ENCODE measurements at places on chromosomes 7 and 10.
A peak's percentile ranks its signal among the peaks of the same experiment; 100 is the strongest.

DNA sequence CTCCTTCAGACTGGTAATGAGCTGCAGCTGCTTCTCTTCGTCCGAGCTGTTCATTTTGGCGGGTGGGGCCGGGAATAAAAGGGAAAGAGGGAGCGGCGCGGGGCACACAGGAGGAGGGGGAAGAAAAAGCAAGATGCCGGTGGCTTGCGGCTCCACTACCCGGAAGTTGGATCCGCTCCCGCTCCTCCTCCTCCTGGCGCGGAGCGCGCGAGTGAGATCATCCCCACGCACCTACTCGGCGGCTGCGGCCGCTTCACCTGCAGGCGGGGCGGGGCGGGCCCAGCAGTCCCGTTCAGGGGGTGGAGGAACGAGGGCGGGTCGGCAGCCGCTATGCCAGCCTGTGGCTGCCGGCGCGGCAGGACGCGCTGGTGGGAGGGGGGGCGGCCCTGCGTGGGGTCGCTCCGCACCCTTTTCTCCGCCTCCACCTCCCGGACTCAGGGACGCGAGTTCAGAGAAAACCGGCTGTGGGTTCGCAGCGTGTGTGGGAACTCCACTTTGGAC is at the start of gene SHTN1:
SHTN1 (minus strand) TSS at position 162 of the 501 bp plus-strand sequence; CDS start at position 54, 108 bp downstream.
- peak; percentile 67 for DNase-seq

- DNase-seq: no peak
Observed at GRCh38 chr7:94188350-94188749, 184.2 kb upstream of the BET1 start.

GRCh38 chr10:123521076-123521475 is 145.1 kb upstream of the GPR26 start:
- no peak for DNase-seq

- DNase-seq: peak; percentile 5
Observed at GRCh38 chr7:9600974-9601373, 1167.6 kb downstream of the NXPH1 start.

DNA sequence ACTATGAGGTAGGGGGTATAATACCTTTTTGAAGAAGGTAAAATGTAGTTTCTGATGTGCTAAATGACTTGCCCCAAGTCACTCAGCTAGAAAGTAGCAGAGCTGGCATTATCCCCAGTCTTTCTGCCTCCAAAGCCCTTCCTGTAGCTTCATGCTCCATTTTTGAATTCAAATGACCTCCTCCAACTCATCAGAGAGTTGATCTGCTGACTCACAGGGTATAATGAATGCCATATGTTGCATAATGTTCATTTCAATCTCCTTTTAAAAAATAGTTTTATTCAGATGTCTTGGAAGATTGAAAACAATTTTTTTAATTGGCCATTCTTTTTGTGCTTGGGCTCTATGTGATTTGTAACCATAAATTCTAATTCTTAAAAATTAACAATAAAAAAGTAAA is 272.8 kb upstream of the IMMP2L start:
- DNase-seq: no peak

DNA sequence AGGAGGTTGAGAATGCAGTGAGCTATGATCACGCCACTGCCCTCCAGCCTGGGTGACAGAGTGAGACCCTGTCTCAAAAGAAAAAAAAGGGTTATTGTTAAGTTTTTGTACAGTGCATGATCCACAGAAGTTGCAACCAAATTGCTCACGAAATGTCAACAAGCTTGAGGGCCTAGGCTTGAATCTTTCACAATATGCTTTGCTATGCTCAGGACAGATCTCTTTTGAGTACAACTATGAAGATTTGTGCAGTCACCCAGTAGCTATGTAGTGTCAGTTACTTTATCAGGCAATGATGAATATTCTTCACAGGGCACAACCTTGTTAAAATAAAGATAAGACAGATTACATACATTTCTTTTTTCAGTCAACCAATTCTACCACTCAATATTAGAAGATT is 109.2 kb downstream of the PRTFDC1 start:
- no peak for DNase-seq

GRCh38 chr7:74379938-74380337 is 73.8 kb upstream of the GTF2IRD1 start:
- DNase-seq: no peak

DNA sequence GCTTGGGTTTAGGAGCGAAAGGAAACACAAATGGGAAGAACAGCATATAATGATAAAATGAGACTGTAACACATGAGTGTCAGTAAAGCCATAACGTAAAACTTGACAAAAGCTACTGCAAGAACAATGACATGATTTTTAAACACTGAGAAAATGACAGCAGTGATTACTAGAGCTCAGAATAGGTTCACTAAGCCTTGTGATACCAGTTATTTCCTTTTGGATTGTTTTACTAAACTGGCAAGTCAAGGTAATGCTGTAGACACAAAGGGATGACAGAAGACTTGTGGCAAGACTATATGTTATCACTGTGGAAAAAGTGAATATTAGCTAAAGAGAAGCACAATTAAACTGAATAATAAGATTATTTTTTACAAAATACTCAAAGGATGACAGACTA is 12.7 kb downstream of the NCOA4 start:
- DNase-seq: no peak

DNA sequence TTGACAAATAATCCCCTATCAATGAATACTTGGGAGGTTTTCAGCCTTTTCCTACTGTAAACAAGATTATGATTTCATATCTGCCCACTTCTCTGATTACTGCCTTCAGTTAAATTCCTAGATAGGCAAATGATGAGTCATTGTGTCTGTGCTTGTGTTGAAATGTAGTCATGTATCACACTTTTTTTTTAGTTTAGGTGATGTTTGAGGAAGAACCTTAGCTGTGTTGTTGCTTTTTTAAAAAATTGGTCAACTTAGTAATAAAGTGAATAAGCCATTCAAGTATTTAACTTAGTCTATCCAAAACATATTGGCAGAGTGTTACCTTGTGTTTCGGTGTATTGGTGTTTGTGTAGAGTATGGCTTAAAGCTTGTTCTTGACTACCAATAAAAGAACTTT is 60.0 kb downstream of the WAC start:
- DNase-seq: peak; percentile 74

DNA sequence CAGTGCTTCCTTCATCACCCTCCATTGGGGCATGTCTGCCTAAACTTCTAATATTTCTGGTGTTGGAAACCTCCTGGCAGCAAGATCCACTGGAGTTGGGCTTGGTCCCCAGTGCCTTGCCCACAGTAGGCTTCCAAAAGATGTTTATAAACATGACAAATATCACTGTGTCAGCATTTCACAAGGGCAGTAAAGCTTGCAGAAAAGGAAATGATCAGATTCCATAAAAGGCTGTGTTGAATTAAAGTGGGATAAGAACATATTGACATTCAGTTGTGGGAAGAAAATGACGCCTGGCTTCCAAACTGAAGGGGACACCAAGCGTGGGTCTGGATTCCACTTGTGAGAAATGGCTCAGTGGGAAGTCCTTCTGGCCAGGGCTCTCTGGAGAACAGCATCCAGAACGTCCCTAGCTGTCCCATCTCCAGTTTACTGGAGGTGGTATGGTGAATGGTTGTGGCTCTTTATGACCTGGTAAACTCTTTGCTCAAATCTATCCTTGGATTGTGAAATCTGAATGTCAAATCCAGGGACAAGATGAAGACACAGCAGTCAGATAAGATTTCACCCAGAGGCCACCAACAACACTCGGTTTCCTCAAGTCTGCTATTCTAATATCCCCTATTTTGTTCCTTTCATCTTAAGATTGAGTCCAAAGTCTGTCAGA is 287.2 kb downstream of the TNS3 start:
- no peak for DNase-seq

DNA sequence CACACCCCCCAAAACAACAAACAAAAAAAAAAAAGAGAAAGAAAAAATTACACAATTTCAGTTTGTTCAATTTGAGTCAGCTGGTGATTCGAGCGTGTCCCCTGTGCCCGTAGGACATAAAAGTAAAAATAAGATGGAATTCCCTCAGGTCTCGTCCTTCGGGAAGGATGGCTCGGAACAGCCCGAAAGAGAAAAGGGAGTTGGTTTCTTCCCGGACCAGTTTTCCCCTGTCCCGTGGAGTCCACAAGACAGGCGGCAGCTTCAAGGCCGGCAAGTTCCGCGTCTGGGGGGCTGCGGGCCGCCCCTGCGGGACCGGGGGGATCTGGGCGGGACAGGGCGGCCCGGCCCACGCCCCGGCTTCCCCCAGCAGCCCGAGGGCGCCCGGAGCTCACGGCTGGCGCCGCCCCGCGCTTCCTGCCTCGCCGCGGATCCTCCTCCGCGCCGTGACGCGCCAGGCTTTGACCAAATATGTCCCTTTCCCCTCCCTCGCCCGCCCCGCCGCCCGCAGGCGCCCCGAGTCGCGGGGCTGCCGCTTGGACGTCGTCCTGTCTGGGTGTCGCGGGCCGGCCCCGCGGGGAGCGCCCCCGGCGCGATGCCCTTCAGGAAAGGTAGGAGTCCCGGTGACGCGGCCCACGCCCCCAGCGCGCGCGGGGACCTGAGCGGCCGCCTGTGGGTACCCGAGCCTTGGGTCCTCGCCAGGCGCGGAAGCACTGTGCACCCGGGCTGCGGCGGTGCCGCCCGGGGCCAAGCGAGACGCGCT is 55.8 kb downstream of the RBM17 start:
- DNase-seq: peak; percentile 88

- peak; percentile 87 for DNase-seq
Observed at GRCh38 chr10:44902941-44903545, 8.1 kb upstream of the TMEM72 start.

GRCh38 chr7:45132708-45133320 is 21.3 kb upstream of the TBRG4 start:
- DNase-seq: no peak

DNA sequence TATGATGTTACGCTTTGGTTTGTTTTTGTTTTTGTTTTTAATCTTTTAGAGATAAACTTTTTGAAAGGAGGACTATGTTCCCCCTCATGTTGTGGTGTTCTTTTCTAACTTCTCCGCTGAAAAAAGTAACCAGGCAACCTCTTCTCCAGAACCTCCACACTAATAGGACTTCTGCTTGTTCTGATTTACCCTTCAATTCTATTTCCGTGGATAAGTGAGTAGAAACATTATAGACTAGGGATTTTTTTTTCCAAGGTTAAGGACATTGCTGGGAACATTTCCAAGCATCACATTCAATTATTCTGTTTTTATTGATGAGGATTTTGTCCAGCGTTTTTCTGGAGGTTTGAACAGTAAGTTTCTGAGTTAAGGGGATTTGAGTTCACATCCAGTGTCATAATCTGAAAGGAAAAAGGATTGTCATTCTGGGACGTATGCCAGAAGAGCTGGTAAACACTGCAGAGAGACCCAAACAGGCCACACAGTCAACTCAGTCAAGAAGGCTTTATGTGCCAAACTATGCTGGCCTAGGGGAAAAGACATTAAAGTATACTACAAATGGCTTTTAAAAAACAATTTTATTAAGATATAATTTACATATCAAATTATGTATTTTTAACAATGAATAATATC is 28.3 kb upstream of the RALA start:
- peak; percentile 63 for DNase-seq

DNA sequence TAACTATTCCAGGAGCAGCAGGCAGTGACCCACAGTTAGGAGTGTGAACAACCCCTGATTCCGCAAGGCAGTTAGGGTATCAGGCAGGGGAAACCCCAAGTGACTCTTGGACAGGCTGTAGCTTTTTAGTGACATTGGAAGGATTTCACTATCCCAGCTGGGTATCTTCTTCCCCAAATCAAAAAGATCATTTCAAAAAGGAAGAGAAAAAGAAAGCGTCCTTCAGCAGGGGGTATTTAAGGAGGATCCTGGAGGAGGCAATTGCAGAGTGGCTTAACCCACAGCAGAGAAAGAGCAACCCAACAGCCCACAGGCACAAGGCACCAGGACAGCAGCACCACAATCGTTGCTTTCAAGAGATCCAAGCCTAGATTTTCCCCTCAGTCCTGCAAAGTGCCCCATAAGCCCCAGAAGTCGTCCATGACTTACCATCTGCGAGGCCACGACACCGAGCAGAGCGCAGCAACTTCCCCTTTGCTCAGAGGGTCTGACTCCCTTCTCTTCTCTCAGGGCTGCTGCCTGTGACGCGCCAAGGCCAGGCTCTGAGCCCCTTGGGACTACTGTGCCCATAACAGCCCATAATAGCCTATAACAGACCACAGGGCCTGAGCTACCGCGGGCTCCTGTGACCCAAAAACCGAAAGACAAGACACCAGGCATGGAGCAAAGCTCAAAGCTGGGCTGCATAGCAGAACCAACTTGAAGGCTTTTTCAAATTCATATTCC is 19.8 kb downstream of the PIK3AP1 start:
- no peak for DNase-seq

DNA sequence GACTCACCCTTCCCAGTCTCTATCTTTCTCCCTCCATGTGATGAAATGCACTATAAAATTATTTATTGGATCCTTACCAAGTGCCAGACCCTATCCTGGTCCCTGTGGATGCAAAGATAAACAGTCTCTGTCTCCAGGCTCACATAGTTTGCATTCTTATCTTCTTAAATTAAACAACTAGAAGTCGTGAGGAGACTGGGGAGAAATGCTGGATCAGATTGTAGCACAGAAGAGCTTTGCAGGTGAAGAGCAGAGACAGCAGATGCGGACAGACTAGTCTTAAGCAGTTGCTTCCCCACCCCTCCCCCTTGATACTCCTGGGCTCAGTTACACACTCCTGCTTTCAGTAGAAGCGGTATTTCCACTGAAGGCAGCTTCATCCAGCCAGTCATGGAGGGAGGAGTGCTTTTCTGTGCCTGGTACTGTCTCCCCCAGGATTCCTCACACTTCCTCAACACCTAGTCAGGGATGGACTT is 20.8 kb upstream of the CDK1 start:
- peak; percentile 40 for DNase-seq

DNA sequence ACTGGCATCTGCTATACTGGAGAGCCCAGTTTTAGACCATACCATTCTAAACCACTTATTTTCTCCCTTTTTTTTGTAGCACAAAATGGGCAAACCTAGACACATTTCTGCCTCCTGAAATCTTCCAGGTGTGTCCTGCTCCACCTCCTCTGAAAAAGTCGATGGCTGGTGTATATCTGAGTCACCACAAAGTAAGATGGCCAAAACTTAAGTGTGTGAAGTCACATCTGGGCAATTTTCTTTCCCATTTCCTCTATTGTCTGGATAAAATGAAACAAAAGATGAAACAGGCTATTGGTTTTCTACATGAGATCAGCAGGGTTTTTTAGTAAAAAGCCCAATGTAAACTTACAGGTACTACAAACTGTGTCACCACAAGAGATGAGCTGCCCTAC is 65.5 kb downstream of the OSBPL3 start:
- DNase-seq: no peak

GRCh38 chr7:72334698-72335097 is 77.4 kb downstream of the CALN1 start:
- DNase-seq: no peak

DNA sequence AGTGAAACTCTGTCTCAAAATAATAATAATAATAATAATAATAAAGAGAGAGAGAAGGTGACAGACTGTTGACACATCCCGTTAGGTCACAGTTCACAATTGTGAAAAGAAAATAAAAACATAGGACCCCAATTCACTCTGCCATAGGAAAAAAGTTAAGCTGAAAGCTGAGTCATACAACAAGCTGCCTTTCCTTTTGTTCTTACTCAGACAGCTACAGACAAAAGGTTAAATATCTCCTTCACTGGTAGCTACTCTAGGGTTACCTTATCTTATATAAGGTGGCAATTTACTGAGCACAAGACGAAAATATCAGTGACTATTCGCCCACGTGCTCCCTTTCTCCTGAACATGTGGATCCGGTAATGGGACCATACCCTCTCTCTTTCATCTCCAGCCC is 17.5 kb downstream of the TUBAL3 start:
- DNase-seq: no peak
